Cardiac ventricle fibroblast (primary cell): ENCODE measurements at places on chromosomes 3 and 15. TPM values are rescaled to one million over a fixed set of nuclear protein-coding genes. Genes with fewer than 3 reads are reported as not detected.

The HCLS1 gene
- total RNA-seq = 1.7 and 3.5 TPM in 2 replicates

The FBXW12 gene
- total RNA-seq = not detected in 2 replicates

The LDHAL6B gene
- not detected in 2 replicates for total RNA-seq

The GOLGA8J gene
- not detected in 2 replicates for total RNA-seq

The EFCC1 gene
- total RNA-seq = 0.06 TPM in 1 of 2 replicates, not detected in the other

The HAPLN3 gene
- 4.4 and 4.7 TPM in 2 replicates for total RNA-seq

The PLA2G4D gene
- not detected in 2 replicates for total RNA-seq

The QARS1 gene
- total RNA-seq = 191 and 207 TPM in 2 replicates

The CLSTN2 gene
- 4.8 and 5.6 TPM in 2 replicates for total RNA-seq

The TMPRSS7 gene
- total RNA-seq = not detected in 2 replicates
